ENCODE measurements at places on chromosomes 16 and 17. TPM values are rescaled to one million over a fixed set of nuclear protein-coding genes. Genes with fewer than 3 reads are reported as not detected.

DNA sequence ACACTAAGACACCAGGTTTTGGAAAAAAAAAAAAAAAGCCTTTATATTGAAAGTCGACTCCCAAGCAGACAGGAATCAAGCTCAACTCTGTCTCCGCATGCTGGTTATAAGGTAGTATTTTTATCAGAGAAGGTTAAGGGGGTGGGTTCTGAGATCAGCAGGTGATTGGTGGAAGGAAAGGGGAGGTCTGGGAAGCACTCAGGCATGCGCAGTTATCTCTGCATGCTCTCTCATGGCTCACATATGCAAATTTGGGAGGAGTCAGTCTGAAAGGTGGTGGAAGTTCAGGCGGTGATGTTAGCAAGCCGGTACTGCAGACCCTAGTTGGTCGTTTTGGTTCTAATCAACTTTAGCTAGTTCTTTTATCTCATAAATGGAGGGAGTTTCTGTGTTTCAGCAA, 357.6 kb upstream of the C16orf82 start:
- DNase-seq = no peak
- no peaks in the 10 kb centered on the region for H3K36me3 ChIP-seq
- H3K4me3 ChIP-seq = no peak overlapping the region
- no peaks in the 10 kb centered on the region for H3K4me1 ChIP-seq
- H3K27ac ChIP-seq = no peak overlapping the region

- H3K27ac ChIP-seq = no peak overlapping the region
- H3K36me3 ChIP-seq = no peaks in the 10 kb centered on the region
- no peak for DNase-seq
- no peaks in the 10 kb centered on the region for H3K4me1 ChIP-seq
Measured at GRCh38 chr16:9203956-9204355, 112.5 kb downstream of the HAPSTR1 start.

TTYH2 gene
- total RNA-seq = 25.6 TPM

- H3K27ac ChIP-seq = no peak overlapping the region
- peaks cover 34% of the 10 kb centered on the region for H3K27me3 ChIP-seq
- H3K4me1 ChIP-seq = peaks cover 20% of the 10 kb centered on the region
- DNase-seq = no peak
- no peak overlapping the region for H3K4me3 ChIP-seq
Measured at GRCh38 chr17:76142585-76143041, 1.6 kb upstream of the FOXJ1 start.

SLC52A1 gene
- total RNA-seq = not detected

DNA sequence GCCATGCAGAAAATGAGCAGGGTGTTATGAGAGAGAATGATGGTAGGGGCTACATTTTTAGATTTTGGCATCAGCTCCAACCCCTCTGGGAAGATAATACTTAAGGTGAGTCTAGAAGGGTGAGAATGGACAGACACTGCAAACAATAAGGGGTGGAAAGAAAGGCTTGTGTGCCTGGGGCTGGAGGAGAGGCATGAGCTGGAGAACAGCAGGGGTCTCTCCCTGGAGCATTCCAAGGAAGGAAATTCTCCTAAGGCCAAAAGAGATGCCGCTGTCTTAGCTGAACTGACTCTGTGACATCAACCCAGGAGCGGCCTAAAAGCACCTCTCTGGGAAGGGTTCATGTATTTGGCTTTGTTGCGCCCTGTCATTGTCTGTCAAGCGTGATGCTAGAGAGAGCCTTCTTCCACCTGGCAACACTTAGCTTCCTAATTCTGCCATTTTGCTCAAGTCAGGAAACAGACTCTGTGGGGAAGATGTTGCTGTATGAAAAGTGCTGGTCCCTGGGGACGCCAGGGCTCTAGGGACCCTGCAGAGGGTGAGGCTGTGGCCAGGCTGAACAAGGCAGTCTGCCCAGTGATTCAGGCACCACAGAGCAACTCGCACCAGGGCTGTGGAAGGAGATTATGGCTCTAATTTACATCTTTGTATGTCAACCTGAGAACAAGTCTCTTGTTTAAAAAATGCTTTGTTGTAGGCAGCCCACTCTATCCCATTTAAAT, 225.7 kb downstream of the CBLN1 start:
- H3K27me3 ChIP-seq = no peaks in the 10 kb centered on the region
- H3K36me3 ChIP-seq = no peaks in the 10 kb centered on the region
- no peak overlapping the region for H3K27ac ChIP-seq

AGRP gene
- total RNA-seq = not detected

DNA sequence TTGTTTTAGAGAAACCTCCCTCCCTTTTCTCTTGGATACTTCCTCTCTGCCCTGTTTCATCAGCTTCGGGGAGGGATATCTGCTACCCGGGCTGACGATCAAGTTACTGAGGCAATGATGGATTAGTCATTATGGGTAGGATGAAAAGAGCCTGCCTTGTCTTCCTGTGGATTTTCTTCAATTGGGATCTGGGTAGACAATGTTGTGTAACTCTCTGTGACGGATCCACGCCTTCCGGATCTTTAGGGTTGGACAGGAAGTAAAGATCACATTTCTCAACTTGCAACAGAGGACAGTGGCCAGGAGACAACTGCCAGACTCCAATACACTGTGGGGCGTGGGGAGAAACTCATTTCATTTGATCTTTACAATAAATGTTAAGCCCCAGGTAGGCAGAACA, 11.3 kb upstream of the CHST6 start:
- no peaks in the 10 kb centered on the region for H3K4me1 ChIP-seq
- no peaks in the 10 kb centered on the region for H3K36me3 ChIP-seq
- no peaks in the 10 kb centered on the region for H3K27me3 ChIP-seq
- peak; percentile 59 for DNase-seq
- no peak overlapping the region for H3K4me3 ChIP-seq

GRCh38 chr16:21663889-21664647, at the start of gene OTOA:
Gene OTOA, plus strand, starts transcription at chr16:21663968. Its CDS starts 14,547 bp downstream, at chr16:21678515.
- H3K27ac ChIP-seq = no peak within 1 kb of the TSS
- DNase-seq = no peak
- H3K27me3 ChIP-seq = peaks cover 23% of the 10 kb centered on the region
- H3K4me1 ChIP-seq = no peaks in the 10 kb centered on the region

SLC2A4 gene
- total RNA-seq = 6.7 TPM

DNA sequence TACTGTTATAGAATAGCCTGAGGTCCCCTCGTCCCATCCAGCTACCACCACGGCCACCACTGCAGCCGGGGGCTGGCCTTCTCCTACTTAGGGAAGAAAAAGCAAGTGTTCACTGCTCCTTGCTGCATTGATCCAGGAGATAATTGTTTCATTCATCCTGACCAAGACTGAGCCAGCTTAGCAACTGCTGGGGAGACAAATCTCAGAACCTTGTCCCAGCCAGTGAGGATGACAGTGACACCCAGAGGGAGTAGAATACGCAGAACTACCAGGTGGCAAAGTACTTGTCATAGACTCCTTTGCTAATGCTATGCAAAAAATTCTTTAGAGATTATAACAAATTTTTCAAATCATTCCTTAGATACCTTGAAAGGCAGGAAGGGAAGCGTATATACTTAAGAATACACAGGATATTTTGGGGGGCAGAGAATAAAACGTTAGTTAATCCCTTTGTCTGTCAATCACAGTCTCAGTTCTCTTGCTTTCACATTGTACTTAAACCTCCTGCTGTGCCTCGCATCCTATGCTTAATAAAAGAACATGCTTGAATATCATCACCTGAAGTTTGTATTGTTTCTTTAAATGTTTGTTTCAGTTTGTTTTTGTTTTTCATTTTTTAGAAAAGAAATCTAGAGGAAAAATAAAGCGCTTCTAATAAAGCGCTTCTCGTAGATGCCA, 388.3 kb downstream of the MAF start:
- H3K4me3 ChIP-seq = no peak overlapping the region
- H3K27ac ChIP-seq = no peak overlapping the region
- H3K4me1 ChIP-seq = no peaks in the 10 kb centered on the region
- no peak for DNase-seq
- H3K27me3 ChIP-seq = no peaks in the 10 kb centered on the region

ENGASE gene
- 62.4 TPM for total RNA-seq

IL17C gene
- not detected for total RNA-seq

DNA sequence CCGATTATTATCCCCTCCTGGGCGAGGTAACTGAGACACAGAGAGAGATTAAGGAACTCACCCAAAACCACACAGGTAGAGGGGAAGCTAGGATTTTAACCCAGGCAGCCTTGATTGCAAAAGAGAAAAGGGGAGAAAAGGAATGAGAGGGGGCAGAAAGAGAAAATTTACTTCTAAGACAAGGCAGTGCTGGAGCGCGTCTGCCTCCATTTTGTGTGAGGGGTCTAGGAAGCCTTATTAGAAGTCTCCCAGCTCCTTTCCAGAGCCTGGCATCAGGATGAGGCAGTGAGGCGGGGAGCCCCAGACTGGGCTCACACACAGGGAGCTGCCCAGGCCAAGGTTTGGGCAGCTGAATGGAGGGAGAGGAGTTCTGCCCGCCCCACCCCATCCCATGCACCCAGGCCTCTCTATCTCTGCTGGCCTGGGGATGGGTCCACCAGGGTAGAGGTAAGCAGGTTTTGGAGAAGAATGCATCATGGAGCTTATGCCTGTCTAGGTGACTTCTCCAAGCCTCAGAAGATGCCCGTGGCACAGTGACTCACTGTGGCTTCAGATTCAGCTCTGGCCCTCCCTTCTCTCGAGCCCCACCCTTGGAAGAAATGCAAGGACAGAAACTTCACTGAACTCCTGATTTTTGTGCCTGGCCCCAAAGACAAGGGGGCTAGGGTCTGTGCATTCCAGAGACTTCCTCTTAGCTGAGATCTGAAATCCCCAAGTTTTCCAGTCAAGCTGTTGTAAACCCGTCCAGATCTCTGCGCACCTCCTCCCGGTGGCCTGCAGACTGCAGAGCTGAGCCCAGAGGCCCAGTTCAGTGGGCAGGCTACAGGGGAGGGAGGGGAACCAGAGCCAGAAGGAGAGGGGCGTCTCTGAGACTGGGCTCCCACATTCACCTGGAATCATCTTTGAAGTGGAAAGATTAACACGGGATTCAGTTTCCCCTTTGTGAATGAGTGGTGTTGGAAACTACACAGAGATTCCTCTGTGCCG, 95.1 kb upstream of the CDH5 start:
- H3K4me1 ChIP-seq = peaks cover 15% of the 10 kb centered on the region
- H3K4me3 ChIP-seq = no peak overlapping the region
- DNase-seq = no peak
- no peaks in the 10 kb centered on the region for H3K27me3 ChIP-seq
- H3K27ac ChIP-seq = no peak overlapping the region
- H3K36me3 ChIP-seq = no peaks in the 10 kb centered on the region

TOX3 gene
- total RNA-seq = not detected

Measured in tibial nerve (tissue), 4 donors.